ENCODE measurements at places on chromosomes 6 and 20.

- DNase-seq: no peak
Measured at GRCh38 chr6:165663736-165664558, 906 bp upstream of the PDE10A start.

GRCh38 chr6:46917002-46917545 is 4.7 kb downstream of the ADGRF5 start:
- DNase-seq: no peak

DNA sequence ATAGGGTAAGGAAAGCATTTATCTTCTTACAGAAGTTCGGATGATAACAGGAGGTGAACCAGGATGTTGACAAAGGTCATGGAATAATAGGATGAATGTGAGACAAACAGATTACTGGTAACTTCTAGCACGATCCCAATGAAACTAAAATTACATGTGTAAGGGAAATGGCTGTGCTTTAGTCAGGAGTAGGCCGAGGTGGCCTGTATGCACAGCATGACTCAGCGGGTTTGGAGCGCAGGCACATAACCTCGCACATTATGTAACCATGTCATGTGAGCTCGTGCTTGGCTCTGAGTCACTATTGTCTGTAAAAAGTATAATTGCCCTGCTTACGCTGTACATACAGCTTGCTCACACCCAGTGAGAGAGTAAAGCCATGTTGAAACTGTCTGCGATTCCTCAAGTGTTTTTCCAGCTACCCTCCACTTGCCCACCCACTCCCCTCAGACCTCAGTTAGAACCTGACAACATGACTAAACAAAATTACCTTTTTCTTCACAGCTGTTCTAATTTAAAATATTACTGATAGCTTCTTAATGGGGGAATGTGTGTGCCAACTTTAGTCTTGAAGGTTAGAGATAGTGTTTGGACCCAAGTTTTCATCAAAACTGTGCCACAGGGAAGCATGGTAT is 8.2 kb downstream of the CYB5R4 start:
- peak; percentile 17 for DNase-seq

GRCh38 chr6:95805699-95806098 is 210.1 kb upstream of the FUT9 start:
- no peak for DNase-seq

- DNase-seq: no peak
Measured at GRCh38 chr6:132733283-132733682, 19.4 kb upstream of the VNN1 start.

DNA sequence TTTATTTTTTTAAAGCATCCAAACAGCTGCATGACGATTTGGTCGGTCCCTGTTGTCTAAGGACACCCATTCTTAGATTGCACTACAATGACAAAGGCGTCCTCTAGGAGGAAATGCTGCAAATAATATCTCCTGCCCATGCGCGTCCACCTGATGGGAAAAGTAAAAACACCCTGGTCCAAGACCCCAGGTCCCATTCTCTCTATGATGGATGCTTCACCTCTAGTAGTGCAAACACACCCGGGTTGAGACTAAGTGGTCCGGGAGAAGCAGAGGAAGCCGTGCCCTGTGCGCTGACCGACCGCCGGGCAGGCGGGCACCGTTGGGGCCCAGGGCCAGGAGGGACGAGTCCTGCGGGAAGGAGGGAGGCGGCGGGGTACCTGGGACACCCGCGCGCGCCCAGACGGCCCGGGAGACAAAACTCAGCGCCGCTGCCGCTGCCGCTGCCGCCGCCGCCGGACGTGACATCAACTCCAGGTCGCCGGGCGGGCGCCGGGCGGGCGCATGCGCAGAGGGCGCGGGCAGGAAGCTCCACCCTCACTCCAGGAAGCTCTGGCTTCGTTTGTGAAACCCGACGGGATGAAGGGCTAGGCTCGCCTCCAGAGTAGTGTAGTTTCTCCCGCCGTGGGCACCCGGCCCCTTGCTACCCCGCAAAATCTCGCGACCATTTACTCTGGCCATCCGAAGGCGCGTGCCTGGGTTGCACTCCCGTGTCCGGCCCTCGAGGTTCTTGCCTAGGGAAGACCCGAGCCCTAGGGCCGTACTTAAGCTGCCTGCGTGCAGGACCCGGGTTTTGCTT is at the start of gene TBC1D7:
Gene TBC1D7, minus strand, starts transcription at position 462 of the 799 bp plus-strand sequence. CDS start 1,639 bp downstream, outside the sequence.
- DNase-seq: peak; percentile 94

DNA sequence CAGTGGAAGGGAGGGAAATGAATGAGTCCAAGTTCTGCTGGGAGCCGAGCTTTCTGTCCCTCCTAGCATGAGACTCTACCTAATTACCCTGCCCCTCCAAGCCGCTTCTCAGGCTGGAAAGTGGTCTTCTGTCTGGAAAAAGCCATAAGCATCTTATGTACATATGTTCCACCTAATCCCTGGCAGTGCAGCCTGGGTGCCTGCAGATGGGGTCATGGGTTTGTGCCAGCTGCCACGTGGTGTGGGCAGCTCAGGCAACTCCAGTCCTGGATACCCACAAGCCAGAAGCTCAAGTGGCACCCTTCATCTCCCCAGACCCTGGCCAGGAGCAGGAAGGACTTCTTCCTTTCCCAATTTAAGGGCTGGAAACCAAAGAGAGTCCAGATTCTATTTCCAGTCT is 253.1 kb downstream of the LY86 start:
- no peak for DNase-seq

GRCh38 chr20:37757550-37757949 is 63.7 kb downstream of the CTNNBL1 start:
- DNase-seq: no peak

DNA sequence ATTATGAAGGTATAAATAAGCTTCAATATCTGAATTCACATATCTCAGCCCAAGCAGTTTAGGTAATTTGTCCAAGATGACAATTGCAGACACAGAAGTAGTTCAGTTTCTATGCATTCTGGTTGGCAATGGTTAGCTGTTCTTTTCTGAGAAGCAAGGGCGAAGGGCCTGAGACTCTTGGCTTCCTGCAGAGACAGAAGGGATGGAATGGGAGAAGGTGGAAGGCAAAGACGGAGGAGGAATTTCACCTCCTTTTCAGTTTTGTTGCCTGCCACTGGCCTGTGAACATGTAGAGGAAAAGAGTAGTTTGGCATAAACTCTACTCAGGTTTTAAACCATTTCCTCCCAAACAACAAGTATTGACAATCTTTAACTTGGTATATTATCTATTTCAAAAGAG is 180.7 kb upstream of the HS3ST5 start:
- no peak for DNase-seq

DNA sequence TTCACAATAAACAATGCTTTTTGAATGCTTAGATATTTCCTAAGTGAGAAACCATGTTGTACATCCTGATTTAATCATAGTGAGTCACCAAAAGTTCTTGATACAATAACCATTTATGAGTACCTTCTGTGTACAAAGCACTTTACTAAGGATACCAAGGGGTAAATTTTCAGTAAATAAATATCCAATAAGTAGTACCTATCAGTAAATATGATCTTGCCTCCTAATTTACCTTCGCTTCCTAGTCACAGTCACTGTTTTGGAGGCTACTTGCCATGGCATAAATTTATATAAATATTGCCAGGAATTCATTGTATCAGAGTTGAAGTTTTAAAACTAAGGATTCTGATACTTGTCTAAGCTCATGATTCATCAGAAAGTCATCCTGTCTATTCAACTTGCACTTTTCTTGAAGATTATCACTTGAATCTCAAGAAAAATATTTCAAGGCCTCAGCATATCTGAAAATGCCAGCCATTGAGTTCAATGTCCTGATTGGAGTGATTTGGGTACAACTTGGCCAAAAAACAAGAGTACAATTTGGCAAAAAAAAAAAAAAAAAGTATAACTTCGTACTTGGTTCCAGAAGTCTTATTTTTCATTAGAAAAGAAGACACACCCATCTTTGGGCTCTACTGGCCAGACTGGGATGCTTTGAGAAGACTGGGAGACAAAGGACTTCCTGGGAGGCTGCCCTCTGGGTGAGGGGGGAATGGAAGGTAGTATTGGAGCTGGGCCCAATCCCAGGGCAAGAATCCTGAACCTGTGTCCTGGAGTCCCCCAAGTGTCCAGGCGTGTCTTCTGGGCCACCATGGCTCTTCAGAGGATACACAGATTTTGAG is 32.8 kb downstream of the RAB22A start:
- DNase-seq: no peak

DNA sequence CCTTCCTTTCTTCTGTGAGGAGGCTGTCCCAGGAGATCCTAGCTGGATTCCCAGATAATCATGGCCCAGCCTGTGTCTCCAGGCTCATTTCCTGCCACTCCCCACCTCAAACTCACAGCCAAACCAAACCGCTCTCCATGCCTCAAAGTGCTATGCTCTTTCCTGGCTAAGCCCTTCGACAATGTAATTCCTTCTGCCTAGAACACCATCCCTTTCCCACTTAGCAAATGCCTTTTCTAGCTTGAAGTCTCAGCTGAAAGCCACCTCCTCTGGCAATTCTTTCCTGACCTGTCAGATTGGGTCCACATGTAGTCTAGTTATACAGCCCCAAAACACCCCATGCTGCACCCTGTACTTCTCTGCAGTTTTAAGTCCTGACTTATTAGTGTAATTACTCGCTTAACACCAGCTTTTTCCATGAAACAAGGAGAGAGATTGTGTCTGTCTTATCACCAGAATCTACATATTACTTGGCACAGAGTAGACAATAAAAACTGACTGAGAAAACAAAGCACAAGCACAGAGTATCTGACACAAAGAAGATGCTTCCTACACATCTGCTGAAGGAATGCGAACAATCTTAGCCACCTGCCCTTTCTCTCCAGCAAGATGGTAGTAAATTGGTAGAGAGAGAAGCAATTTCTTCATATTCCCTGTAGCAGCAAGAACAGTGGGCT is 5.4 kb downstream of the TRIM26 start:
- no peak for DNase-seq

GRCh38 chr6:25127076-25127837 is 151.9 kb upstream of the CARMIL1 start:
- no peak for DNase-seq

DNA sequence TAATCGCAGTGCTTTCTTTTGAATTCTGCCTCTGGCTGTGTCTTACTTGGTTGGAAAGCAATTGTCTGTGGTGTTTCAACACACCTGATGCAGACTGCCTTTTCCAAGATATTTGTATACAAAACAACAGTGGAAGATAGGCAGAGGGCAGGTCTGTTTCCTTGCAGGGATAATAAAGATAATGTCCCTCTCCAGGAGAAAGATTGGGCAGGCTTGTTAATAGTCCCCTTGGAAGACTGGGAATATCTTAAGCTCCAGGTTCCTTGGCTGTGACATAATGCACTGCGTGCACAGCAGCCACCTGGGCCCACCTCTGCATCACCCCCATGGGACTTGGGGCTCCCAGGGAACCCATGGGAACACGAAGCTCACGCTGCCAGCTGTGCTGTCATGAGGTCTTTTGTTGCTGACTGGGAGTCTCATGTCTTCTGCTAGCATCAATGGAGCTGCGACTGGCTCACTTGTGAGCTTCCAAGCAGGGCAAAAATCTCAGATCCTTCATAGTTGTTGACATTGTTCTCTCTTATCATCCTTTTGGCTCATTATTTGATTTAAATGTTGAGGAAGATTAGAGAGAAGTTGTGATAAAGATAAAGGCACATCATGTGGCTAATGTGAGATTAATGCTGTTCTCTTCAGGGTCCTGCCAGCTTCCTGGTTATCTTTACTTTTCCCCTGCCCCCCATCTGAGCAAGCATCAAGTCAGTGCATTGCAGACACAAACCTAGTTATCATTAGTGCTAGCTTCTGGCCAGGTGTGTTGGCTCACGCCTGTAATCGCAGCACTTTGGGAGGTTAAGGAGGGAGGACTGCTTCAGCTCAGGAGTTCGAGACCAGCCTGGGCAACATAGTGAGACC is 107.1 kb upstream of the ASF1A start:
- DNase-seq: no peak

GRCh38 chr20:54047720-54048119 is 22.7 kb downstream of the BCAS1 start:
- no peak for DNase-seq

GRCh38 chr6:53938810-53939209 is 144.0 kb downstream of the LRRC1 start:
- DNase-seq: no peak

DNA sequence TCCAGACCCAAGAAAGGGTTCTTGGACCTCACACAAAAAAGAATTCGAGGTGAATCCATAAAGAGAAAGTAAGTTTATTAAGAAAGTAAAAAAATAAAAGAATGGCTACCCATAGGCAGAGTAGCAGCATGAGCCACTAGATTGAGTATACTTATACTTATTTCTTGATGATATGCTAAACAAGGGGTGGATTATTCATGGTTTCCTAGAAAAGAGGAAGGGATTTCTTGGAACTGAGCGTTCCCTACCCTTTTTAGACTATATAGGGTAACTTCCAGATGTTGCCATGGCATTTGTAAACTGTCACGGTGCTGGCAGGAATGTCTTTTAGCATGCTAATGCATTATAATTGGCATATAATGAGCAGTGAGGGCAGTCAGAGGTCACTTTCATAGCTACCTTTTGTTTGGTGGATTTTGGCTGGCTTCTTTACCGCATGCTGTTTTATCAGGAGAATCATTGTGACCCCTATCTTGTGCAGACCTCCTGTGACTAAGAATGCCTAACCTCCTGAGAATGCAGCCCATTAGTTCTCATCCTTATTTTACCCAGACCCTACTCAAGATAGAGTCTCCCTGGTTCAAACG is 44.3 kb downstream of the TENT5A start:
- no peak for DNase-seq

- no peak for DNase-seq
Measured at GRCh38 chr20:20261159-20261558, 106.7 kb upstream of the INSM1 start.

GRCh38 chr6:159169557-159170332 is 545 bp downstream of the FNDC1 start:
- DNase-seq: peak; percentile 51

DNA sequence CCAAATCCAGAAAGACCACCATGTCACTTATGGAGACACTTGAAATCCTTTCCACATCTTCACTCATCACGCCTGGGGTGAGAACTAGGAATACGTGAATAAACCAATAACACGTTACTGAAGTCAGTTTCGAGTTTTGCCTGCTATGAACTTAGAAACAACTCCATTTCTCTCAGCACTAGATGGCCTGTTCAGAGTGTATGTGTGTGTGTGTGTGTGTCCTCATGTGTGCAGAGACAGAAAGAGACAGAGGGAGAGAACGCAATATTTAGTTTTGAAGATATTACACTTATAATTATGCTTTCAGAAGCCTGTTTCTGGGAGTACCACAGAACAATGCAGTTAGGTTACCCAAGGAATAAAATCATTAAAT is 81.2 kb upstream of the CCN6 start:
- DNase-seq: no peak

DNA sequence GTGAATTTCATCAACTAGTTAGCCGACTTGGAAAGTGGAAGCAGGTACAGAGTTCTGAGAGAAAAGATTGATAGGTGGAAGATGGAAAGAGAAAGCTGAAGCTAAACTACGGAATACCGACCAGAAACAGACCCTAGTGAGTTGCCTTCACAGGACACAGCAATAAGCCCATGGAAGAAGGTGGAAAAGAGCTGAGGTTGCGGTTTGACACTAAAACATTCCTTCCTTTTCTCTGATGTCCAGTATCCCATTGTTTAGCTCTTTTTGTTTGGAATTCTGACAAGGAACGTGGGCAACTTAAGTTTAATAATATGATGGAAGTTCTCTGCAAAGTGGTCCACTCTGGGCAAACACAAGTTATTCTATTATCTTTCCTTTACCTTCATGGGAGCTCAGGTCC is 110.1 kb upstream of the ADTRP start:
- DNase-seq: no peak
